H7 (cell line): ENCODE measurements at places on chromosomes 6 and 20.

GRCh38 chr20:48358176-48359054 is 469.4 kb downstream of the PREX1 start:
- no peak for DNase-seq

GRCh38 chr6:14959324-14959885 is 286.5 kb upstream of the JARID2 start:
- DNase-seq = no peak

- no peak for DNase-seq
Observed at GRCh38 chr6:69792292-69792691, 4.5 kb downstream of the LMBRD1 start.

DNA sequence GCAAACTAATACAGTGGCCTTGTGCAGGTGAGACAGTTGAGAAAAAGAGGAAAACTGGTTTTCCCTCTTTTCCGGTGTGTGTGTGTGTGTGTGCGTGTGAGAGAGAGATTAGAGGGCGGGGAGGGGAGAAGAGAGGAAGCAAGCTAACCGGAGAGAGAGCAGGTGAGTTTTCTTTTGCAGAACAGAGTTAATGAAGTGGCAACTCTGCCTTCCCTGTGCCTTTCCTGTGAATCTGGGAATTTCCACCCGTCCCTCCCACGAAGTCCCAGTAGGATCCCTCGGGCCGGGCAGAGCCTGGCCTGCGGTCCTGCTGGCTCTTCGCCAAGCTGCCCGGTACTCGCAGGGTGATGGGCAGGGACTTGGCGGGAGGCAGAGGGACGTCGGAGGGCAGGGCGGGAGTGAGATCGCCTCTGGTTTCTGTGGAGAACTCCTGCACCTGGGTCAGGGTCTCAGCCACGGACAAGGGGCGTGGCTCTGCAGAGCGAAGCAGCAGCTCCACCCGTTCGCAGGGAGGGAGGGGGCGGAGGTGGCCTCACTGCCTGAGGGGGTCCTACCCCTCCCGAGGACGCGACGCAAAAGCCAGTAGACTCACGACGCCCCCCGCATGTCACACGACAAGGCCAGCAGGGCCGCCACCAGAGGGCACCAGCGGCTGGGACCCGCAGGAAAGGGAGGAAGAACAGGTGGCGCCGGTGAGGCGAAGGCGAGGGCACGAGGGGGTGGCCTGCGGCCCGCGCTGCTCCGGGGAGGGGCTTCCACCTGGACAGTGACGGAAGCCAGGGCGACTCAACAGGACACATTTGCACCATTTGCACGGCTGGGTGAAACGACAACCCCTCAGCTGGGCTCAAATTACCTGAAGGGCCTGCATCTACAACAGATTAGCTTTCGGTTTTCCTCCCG is 51.2 kb upstream of the RNF182 start:
- DNase-seq = peak; percentile 95

- no peak for DNase-seq
Observed at GRCh38 chr6:127586372-127586771, 9.4 kb downstream of the C6orf58 start.

GRCh38 chr6:38283734-38284362 is 355.9 kb downstream of the BTBD9 start:
- no peak for DNase-seq

DNA sequence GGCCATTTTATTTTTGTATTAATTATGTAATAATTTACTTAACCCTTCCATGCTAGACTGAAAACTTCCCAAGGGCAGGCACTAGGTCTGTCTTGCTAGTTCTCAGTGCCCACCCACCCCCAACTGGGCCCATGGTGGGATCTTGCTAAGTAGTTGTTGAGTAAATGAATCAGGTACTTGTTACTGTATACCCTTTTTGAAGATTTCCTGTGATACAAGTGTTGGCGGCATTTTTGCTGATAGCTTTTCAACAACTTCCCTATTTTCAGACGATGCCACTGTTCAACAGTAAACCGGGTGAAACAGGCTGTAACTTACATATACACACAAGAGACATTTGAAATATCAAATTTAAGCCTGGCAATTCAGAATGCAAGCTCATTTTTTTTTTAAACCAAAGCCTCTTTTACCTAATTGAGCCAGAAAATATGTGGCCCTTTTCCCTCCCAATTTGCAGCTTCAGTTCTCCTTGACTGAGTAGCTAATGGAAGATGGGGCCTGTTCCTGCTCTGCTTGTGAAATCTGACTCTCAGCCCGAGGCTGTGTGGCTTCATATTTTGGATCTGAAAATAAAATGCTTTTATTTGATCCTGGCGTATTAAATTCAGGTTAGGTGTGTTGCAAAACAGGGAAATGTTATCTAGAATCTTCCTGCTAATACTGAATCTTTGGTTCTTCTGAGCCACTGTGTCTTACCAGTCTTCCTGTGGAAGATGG is 288.3 kb downstream of the NRN1 start:
- no peak for DNase-seq

GRCh38 chr6:122994256-122994655 is 1.8 kb upstream of the CLVS2 start:
- DNase-seq = no peak

DNA sequence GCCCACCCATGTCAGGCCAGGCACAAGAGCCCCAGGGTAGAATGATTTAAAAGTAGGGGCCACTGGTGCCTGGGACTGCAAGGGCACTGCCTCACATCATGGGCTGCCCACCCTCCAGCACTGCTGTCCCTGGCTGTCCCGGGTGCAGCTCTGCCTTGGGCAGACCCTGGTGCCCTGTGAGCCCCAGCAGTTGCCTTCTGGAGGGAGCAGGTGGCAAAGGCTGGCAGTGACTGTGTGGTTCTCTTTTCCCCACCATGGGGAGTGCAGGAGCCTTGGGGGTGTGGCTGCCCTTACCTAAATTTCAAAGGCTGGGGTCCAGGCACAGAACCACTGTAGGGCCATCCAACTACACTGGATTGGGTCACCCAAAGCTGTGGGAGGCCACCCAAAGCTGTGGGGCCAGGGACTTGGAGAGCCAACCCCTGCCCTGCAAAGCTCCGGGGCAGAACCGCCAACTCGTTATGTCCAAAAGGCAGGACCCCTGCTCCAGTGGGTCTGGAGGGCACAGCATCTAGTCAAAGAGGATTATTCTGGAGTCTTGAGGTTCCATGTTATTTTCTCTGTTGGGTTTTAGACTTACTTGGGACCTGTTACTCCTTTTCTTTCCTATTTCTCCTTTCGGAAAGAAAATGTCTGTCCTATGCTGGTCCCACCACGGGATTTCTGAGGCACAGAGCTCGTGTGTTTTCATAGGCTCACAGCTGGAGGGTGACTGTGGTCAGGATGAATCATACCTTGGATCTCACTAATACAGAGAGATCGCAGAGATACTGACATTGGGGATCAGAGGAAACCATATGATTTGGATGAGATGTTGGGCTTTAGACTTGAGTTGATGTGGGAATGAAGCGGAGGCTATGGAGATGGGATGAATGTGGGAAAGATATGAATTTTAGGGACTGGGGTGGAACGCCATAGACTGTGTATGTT is 65.3 kb downstream of the RAMACL start:
- no peak for DNase-seq

- DNase-seq = no peak
Observed at GRCh38 chr20:51094221-51094620, 71.3 kb upstream of the KCNG1 start.

DNA sequence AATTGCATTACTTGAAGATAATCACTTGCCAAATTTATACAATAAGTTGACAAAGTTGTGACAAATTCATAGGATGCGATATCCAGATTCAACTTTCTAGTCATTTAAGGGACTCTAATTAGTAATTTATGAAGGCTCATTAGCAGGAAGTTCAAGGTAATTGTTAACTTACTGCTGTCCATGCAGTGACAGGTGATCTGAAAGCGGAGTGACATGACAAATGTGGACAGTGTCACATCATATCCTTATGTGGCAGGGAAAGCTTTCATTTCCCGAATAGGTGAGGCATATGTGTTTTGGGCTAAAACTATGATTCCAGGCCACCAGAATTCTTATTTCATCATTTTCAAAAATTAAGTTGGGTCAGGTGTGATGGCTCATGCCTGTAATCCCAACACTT is 115.9 kb upstream of the BMP2 start:
- DNase-seq = no peak

DNA sequence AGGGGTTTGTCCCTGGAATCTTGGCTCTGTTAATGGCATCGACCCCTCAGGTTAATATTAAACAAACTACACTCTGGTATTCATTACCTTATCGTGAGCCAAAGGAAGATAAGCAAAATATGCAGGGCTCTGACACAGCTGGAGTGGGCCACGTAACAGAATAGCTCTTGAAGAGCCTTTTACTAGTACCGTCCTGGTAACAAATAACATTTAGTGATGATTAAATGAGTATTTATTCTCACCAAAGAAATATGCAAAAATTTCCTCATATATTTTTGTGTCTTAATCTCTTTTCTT is 20.1 kb upstream of the UTRN start:
- DNase-seq = no peak

DNA sequence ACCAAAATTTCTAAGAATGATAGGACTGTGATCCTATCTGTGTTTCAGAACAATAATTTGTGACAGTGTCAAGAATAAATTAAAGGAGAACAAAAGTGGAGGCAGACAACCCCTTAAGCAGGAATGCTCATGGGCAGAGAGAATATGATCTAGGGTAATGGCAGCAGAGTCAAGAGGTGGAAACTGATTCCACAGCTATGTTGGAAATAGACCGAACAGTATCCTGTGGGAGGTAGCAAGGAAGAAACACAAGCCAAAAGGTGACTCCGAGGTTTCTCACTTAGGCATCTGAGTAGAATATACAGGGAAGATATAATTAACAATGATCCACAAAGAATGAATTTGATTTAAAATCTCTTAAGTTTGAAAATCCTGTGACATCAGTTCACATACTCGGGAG is 100.5 kb downstream of the NRSN1 start:
- no peak for DNase-seq

GRCh38 chr20:51160821-51161220 is 137.9 kb upstream of the KCNG1 start:
- DNase-seq = no peak

DNA sequence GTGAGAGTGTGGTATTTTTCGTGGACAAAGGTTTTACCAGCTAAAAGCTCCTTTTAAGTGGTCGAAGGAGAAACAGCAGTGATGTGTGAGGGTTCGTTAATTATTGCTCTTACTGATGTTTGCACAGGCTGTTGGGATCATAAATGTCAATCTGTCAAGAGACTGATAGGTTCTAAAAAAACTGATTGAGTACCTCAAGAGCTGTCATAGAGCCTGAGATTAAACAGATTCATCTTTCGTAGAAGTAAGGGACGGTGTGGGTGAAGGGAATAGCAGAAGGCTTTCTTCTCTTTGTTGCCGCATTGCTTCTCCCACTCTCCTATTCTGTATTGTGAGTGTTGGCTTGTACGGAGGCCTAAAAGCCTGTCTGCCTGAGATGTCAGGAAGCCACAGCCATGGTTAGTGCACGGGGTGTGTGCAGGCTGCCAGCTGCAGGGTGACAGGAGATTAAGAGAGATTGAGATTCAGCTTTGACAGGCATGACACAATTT is 291.0 kb downstream of the ZFAND3 start:
- DNase-seq = no peak

DNA sequence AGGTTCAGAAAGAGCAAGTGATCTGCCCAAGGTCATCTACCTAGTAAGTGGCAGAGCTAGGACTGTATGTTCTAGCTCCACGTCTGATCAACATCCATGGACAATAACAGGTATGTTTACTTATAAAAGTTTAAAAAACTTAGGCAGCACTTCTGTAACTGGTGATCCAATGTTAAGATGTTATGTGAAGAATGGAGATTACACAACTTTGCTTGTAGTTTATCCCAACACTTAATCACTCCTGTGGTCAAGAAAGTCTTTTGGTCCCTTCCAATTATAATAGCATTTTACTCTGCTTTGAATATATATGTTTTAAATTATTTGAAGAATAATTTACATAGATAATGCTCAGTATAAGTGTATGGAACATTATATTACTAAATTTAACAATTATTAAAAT is 4.8 kb downstream of the FBXO30 start:
- no peak for DNase-seq

- no peak for DNase-seq
Observed at GRCh38 chr20:42125426-42125825, 507.2 kb upstream of the CHD6 start.

- peak; percentile 25 for DNase-seq
Observed at GRCh38 chr20:2706688-2707352, 14.2 kb downstream of the EBF4 start.

- DNase-seq = no peak
Observed at GRCh38 chr6:168468045-168468444, 27.1 kb downstream of the SMOC2 start.

- DNase-seq = no peak
Observed at GRCh38 chr6:128492386-128492785, 28.0 kb downstream of the PTPRK start.

DNA sequence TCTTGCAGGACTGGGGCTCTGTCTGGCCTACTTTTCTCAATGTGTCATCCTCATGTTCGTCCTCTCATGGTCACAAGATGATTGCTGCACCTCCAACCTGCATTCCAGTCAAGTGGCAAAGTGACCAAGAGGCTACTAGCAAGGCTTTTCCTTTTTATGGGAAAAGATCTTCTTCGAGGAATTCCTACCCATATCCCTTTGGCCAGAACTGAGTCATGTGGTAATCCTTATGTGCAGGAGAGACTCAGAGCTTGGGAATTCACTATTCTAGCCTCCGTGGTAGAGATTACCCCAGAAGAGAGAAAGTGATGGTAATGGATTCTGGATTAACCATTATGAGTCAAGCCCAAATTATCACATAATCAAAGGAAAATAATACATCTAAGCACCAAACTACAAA is 162.7 kb downstream of the KCNQ5 start:
- no peak for DNase-seq

DNA sequence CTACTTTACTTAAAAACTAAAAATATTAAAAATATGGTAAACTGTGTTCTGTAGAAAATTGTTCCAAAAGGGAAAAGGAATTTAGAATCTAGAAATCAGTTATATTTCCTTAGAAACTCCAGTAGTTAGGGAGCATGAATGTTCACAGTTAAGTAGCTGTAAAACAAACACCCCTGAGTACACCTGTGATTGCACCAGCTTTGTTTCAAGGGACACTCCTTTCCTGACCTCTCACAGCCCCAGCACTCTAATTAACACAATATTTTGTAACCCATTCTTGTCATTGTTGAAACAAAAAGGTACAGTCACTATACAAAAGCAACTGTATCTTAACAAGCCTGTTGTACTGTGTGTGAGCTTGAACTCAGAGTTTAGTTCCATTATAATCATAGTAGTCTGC is 72.3 kb downstream of the NCOA7 start:
- DNase-seq = no peak

- DNase-seq = no peak
Observed at GRCh38 chr20:44091026-44091425, 96.0 kb downstream of the JPH2 start.

DNA sequence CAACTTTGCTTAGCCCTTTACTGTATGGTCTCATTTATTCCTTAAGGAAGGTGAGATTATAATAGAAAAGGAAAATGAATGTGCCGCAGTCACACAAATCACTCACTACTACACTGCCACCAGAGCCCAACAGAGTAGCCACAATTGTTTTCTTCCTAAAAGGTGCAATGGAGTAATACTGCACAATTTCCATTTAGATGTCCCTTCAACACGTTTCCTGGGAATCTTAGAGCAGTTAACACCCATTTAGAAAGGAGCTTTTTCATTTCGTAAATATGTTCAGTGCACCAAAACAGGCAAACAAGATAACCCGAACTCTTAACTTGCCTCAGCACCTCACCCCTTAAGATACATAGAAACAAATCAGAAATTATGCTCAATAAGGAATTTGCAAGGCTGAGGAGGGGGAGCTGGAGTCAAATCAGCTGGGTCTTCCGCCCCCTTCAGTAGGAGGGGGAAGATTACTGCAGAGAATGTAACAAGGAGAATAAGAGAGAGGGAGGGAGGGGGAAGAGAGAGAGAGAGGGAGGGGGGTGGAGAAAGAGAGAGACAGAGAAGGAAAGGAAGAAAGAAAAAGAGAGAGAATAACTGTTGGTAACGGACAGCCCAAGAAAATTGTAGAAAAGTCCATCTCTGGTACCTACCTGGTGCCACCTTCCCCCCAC is 155.5 kb downstream of the BCAS1 start:
- peak; percentile 69 for DNase-seq
